ENCODE measurements at places on chromosomes 5 and 9.

DNA sequence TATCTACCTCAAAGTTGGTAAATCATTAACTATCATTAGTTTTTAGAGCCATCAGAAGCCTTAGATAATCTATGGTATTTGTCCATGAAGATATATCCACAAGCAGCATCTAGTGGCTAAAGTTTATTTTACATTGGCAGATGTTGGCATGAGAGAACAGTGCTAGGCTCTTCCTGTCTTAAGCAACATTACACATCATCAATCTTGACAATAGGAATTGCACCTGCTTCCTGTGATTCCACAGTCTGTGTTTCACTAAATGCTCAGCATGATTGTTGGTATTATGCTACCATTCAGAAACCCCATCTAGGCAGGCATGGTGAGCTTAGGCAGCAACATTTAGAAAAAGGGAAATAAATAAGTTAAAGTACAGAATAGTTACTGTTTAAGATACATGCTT lies 246.6 kb downstream of the SLCO4C1 start:
- DNase-seq = no peak

DNA sequence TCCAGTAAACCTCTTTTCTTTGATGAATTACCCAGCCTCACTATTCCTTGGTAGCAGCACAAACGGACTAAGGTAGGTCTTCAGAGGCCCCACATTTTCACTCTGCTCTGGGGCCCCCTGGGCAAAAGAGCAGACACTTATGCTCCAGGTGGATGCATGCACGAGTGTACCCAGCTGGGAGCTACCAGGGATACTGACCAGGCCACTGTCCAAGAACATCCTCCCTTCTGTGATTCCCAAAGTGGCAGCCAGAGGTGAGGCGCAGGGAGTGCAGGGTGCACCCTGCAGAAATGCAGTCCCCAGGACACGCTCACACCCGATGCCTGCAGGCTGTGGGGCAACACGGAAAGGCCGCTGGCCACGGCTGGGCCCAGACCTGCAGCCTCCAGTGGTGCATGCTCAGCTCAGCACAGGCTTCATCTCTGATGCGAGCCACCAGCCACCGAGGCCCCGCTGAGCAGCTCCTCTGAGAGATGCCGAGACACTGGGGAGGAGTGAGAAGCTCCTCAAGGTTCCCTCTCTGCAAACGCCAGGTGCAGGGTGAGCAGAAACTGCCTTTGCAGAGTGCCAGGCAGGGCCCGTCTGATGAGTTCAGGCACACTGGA lies 48.1 kb upstream of the OLFM1 start:
- no peak for DNase-seq

DNA sequence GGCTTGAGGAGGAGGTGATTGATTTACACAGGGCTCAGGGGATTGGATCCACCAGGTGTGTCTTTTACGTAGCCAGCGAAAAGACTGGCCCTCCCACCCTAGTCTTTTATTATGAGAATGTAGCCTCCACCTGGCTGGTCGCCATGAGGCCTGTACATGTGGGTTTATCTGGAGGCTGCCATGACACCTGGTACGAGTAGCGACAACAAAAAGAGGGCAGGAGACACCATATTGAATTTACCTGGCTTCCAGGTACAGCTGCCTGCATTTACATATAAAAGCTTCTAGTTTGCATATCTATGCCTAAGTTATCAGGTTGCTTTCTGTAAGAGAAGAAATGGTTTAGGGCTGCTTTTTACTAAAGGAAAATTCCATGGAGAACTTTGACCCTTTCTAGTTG lies 1173.7 kb upstream of the SEMA6A start:
- DNase-seq = no peak

GRCh38 chr9:102985162-102985895 lies 9.8 kb upstream of the CYLC2 start:
- DNase-seq = no peak

DNA sequence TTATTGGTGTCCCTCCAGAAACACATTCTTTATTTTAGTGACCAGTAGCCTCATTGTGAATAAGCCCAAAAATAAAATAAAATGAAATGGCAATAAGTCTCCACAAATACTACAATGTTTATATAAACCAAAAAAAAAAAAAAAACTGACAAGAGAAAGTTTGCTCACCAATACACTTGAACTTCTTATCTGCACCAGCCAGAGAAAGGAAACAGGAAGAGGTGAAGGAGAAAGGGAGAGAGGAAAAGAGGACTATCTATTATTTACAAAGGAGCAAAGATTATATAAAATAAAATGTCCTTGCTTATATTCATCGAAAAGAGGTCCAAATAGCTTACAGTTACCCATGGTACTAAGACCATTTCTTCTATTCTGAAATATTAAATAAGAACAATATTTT lies 176.4 kb upstream of the CCNG1 start:
- no peak for DNase-seq

DNA sequence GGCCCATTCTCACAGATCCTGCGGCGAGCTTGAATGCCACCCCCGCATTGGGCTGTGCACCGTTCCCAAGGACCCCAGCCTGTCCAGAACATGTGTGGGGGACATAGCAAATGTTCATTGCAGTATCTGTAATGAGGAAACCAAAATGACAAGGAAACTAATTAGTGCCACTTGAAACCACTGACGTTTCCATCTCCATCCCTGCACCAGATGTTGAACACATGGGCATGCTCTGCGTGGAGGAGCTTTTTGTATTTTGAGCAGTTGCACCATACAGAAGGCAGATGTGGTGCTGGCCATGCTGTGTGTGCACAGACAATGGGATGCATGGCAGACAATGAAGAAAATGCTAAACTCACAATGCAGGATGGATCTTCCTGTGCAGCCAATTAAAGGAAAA lies 437.7 kb downstream of the SEMA5A start:
- no peak for DNase-seq

GRCh38 chr9:79176014-79176697 lies 395.6 kb upstream of the TLE4 start:
- no peak for DNase-seq

DNA sequence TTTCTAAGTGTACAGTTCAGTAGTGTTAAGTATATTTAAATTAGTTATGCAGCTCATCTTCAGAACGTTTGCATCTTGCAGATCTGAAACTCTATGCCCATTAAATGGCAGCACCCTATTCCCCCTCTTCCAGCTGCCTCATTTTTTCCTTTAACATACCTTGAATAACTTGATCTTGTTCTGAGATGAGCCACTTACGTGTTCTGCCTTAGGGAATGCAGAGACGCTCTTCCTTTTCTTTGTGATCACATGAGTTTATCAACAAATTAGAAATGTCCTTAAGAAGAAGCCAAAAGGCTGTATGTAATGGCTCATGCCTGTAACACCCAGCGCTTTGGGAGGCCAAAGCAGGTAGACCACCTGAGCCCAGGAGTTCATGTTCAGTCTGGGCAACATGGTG lies 57.6 kb downstream of the SLC46A2 start:
- DNase-seq = no peak

GRCh38 chr5:28779161-28779754 lies 1740.9 kb upstream of the CDH9 start:
- DNase-seq = no peak

GRCh38 chr5:175922192-175922885 lies 45.8 kb downstream of the THOC3 start:
- DNase-seq = peak; percentile 85

DNA sequence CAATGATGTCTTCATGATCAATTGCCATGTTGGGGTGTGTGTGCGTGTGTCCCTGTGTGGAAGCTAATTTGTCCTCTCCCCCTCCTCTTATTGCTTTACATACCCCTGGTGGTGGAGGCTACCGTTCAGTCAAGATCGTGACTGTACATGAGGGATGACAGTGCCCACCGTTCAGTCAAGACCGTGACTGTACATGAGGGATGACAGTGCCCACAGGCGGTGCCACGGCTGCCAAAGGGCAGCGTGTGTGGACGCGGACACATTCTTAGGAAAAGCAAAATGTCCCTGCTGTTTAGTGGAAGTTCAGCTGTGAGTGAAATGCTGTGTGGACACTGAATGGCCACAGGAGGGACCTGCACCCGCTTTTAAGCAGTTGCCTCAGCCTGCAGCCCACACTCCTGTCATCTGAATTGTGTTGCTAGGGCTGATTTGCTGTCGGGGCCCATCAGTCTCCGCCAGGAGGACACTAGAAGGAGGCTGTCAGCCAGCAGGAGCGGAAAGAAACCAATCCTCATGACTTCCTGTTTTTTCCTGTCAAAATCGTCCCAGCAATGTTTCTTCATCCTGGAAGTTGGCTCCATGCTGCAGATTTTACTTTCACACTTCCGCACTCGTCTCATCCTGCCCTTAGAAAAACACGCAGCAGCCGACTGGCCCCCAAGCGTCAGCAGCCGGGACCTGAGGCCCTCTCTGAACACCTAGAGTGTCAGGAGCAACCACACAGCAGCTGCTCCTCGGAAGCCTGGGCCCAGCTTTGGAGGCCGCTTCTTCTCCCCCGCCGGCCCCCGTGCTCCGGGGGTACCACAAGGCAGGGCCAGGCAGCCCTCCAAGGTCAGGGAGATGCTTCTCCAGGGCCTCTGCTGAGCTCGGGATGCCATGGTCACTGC lies 9.1 kb downstream of the OR2V1 start:
- no peak for DNase-seq

- DNase-seq = no peak
Observed at GRCh38 chr9:93210974-93211653, 27.2 kb downstream of the WNK2 start.

- DNase-seq = no peak
Observed at GRCh38 chr5:112373885-112374284, 45.2 kb downstream of the EPB41L4A start.

- DNase-seq = no peak
Observed at GRCh38 chr5:116814626-116815385, 240.2 kb upstream of the SEMA6A start.

- no peak for DNase-seq
Observed at GRCh38 chr5:141705469-141705868, 23.4 kb upstream of the ARAP3 start.

- peak; percentile 26 for DNase-seq
Observed at GRCh38 chr9:130220352-130220751, 45.2 kb upstream of the HMCN2 start.

- peak; percentile 23 for DNase-seq
Observed at GRCh38 chr5:147223948-147224791, 10.7 kb upstream of the STK32A start.

GRCh38 chr5:112915831-112916230 lies 6.2 kb downstream of the REEP5 start:
- DNase-seq = no peak

DNA sequence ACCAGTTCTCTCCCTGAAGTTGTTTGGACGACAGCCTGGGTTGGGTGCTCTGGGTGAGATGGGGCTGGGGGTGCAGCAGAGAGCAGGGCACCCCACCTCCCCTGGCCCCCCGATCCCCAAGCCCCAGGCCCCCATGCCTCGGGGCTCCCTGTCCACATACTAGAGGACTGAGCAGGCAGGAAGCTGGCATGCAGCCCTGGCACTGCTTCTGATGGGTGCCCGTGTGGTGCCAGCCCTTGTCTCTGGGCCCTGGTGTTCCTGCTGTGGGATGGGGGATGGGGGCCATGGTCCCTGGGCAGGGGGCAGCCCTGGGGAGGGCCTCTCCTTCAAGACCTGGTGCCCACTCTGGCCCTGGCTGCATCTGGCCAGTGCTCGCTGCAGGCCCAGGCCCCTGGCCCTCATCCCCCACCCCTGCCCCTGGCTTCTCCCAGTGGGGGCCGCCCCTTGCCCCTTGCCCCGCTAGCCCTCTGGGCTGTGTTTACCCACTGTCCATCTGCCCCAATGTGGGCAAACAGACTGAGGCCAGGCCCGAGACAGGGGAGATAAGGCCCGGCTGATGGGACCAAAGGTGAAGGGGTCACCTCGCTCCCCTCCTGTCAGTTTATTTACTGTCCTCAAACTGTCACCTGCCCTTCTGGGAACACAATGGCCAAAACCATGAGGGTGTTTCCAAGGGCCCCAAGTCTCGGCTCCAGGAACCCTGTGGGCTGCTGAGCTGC lies 67.3 kb upstream of the RXRA start:
- no peak for DNase-seq

DNA sequence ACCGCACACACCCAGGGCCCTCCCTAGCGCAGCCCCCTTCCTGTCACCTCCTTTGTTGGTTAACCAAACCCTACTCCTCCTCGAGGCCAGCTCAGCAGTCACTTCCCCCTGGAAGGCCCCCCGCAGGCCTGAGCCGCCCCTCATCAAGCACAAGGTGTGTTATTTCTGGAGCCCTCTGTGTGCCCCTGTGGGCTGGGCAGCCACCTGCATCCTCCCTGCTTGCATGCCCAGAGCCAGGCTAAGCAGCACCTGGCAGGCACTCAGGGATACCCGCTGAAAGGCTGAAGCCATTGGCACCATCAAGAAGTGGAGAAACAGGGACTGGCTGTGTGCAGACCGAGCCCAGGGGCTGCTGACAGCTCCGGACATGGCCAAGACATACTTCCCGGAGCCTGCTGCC lies 121.8 kb downstream of the ZNF354C start:
- DNase-seq = no peak

DNA sequence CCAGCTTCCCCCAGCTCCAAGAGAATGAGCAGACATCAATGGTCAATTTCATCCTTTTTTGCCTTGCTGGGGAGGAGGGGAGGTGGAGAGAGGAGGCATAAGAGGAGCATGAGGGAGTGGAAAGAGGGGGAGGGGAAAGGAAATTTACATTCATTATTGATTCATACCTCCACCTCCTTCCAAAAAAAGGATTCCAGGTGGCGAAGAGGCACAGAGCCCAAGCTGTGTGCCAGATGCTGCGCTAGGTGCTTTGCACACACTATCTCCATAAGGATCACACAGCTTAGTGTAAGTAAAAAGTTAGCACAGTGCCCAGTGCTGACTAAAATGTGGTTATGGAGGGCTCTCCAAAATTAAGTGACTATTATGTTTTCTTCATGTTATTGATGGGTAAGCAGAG lies 11.0 kb downstream of the ASTN2 start:
- DNase-seq = no peak

- DNase-seq = no peak
Observed at GRCh38 chr9:27569406-27569805, 3.9 kb downstream of the C9orf72 start.

DNA sequence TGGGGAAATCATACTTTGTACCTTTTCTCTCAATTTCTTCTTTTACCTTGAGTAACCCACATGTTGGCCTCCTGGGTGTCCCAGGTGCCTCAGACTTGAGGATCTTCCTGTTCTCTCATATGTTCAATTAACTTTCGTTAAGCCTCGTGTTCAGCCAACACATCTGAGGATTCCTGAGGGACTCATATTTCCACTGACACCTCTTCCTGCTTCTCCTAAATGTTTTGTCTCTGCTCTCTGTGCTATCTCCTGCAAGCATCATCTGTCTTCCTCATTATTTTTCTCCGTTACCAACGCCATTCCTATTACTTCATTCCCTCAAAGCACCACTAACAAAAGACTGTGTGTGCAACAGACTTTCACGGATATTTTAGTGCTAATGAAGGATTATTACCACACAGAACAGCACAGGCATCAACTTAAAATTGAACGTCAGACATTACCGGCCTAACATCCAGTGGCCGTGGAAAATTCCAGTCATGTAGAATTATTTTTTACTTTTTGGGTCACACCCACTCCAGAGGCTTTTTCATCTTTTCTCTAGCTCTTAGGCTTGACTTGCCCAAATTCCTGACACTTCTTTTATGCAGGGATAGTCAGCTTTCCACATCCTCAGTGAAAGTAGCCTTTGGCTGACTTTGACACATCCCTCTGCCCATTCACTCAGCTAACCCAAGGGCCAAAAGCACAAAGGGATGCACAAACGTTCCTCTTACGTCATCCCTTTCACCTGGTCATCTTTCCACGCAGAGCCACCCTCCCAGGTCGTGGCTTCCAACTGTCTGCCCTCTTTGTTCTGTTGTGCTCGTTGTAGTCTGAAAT lies 46.0 kb upstream of the OSMR start:
- DNase-seq = no peak

- DNase-seq = no peak
Observed at GRCh38 chr9:71162126-71162525, 40.7 kb upstream of the TRPM3 start.

GRCh38 chr9:14281136-14281795 lies 32.7 kb downstream of the NFIB start:
- DNase-seq = no peak

All from fibroblast of the conjunctiva (primary cell).